ENCODE measurements at places on chromosomes 4 and X.

DNA sequence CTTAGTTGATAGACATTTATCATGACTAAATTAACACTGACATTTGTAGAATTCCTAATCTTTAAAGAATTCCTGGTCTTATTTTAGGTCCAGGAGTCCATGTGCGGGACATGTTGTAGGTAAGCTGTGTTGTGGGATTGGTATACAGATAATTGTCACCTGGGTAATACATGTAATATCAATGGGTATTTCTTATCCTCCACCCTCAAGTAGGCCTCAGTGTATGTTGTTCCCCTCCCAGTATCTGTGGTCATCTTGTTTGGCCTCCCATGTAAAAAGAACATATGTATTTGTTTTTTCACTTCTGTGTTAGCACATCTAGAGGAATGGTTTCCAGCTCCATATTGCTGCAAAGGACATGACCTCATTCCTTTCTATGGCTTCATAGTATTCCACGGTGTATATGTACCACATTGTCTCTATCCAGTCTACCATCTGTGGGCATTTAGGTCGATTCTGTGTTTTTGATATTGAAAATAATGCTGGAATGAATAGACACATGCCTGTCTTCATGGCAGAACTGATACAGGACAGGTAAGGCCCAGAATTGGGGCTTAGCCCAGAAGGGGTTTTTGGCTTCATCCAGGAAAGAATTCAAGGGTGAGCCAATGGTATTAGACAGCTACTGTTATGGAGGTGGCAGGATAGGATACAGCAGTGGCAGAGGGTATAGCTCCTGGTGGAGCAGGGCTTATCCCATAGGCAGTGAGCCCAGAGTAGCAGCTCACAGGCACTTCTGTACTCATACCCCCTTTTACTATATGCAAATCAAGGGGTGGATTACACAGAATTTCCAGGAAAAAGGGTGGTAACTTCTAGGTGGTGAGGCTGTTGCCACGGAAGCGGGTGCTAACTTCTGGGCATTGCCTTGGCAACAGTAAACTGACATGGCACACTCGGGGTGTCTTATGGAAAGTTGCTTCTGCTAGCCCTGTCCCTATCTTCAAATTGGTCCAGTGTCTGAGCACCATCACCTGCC lies 66.1 kb upstream of the WDR1 start:
- no peak for DNase-seq

DNA sequence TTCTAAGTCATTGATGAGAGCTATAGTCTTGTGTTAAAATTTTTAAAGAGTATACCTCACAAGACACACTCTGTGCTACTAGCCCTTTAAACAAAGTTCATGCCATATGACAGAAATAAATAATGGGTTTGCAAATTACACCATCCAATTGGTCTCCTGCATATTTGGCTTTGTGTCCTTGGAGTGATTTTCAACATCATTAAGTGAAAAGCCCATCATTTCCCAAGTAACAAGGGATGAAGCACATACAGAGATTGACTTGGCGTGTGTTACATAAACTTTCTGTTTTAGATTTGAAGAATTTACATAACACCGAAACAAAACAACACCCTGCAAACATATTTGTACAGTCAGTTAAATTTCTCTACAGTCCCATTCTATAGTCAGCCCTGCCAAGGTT lies 216.9 kb upstream of the NEIL3 start:
- DNase-seq: no peak

GRCh38 chr4:43282534-43282933 lies 390.0 kb downstream of the GRXCR1 start:
- DNase-seq: no peak

DNA sequence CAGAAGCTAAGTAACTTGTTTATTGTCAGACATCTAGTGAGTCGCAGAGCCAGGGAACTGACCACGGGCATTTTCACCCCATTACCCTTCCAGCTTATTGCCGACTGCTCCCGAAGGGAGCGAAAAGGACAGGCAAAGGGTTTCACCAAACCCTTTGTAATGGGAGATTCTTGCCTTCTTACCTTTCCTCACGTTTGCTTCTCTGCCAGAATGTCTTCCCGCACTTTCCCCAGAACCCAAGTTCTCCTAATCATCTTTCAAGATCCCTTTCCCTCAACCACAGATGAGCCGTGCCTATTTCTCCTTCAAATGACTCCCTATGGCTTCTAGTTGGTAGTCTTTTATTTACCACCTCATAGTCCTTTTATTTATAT lies 520 bp upstream of the SRP72 start:
- DNase-seq: no peak

- DNase-seq: peak; percentile 63
Observed at GRCh38 chr4:57037982-57038604, 59.4 kb downstream of the POLR2B start.

- DNase-seq: peak; percentile 27
Observed at GRCh38 chrX:108362026-108362425, 76.2 kb downstream of the COL4A6 start.

DNA sequence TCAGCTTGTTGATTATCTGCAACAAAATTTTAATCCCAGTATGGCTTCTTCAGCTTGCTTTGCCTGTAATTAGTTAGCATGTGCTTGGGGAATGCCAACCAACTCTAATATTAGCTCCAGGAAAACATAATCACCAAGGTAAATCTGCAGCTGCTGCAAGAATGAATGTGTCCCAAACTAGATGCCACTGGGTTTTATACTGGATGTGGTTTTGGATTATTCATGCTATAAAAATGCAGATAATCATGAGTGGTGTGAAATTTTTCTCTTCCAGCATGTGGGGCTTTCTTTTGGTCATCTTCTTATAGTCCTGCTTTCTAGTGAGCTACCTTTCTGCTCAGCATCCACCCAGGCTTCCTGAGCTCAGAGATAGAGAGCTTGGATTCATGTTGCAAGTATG lies 295.9 kb upstream of the CASK start:
- DNase-seq: no peak

- no peak for DNase-seq
Observed at GRCh38 chr4:177989503-177990201, 547.4 kb upstream of the AGA start.

DNA sequence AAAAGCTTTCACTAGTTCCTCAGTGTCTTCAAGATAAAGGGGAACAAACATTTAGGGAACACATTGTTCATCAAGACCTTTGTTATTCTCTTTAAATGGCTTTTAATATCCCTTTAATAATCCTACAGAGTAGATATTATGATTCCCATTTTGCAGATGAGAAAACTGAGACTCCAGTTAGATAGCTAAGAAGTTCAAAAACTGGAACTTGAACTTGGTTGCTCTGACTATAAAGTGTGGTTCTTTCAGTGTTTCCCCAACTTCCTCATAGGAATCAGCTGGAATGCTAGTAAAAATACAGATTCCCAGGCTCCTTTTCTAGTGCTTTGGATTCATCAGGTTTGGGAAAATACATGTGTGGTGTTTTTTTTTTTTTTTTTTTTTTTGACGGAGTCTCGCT lies 37.7 kb downstream of the DLG3 start:
- no peak for DNase-seq

DNA sequence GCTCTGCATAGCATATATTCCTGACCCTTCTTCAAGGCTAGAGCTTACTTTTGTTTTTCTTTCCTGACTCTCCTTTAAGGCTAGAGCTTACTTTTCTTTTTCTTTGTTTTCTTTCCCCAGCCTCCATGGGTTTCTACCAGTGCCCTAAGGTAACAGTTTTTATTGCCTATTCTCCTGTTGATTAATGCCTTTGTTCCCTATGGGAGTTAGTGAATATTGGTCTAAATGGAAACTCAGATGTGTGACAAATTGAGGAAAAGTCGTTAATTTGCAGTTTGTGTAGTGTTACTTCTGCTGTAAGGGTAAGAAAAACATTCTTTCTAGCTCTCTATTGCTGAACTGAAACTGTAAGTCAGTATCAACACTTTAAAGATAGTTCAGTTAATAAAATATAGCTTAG lies 358.7 kb downstream of the IL15 start:
- DNase-seq: peak; percentile 9

- peak; percentile 16 for DNase-seq
Observed at GRCh38 chr4:55524844-55525571, 21.7 kb downstream of the CLOCK start.

DNA sequence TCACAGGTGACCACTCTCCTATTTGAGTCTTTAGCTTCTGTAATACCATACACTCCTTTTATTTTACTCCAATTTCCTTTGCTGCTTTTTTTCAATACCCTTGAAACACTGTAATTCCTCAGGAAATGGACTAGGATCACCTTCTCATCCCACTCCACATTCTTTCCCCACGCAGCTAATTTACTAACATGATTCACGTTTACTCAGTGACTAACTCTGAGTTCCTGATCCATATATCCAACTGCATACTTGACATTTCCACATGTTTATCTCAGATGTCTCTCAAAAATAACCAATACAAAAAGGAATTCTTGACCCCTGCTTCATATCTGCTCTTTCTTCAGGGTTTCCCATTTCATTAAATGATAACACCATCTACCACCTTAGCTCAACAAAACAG lies 19.9 kb downstream of the RPS6KA6 start:
- DNase-seq: no peak

GRCh38 chr4:174707051-174707676 lies 121.9 kb downstream of the GLRA3 start:
- DNase-seq: no peak

GRCh38 chr4:36189511-36190226 lies 54.6 kb downstream of the ARAP2 start:
- no peak for DNase-seq

- DNase-seq: no peak
Observed at GRCh38 chr4:125421547-125421946, 106.8 kb downstream of the FAT4 start.

DNA sequence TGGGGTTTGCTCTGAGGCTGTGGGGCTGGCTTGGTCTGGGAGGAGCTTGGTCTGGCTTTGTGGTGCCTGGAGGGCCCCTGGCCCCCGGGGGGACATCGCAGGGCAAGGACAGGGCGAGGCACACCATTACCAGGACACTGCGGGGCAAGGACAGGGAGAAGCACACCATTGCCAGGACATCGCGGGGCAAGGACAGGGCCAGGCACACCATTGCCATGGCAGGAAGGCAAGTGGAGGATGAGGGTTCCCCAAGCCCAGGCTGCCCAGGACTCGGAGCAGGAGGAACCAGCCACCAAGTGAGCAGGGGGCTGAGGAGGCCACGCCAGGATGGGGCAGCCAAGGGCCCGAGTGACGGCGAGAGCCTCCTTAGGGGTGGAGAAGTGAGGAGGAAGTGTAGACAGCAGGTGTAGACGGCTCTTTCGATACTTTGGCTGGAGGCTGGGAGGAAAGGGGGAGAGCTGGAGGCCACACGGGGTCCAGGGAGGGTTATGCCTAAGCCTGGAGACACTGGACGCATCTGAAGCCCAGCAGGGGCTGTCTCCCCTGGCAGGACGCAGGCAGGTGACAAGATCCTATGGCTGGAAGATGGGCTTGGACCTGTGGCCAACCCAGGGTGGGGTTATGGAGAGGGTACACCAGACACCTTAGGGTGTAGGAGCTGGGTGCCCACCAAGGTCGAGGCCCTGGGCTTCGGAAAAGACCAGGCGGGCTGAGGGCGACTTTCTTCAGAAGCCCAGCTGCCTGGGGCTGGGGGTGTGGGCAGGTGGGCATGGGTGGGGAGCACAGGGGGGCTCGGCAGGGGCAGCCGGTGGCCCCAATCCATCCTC lies 7.3 kb downstream of the NKX1-1 start:
- no peak for DNase-seq

GRCh38 chr4:183320211-183321059 lies at the start of gene CLDN22:
CLDN22 (minus strand) TSS chr4:183320276; CDS start chr4:183320218, 58 bp downstream.
- no peak for DNase-seq

DNA sequence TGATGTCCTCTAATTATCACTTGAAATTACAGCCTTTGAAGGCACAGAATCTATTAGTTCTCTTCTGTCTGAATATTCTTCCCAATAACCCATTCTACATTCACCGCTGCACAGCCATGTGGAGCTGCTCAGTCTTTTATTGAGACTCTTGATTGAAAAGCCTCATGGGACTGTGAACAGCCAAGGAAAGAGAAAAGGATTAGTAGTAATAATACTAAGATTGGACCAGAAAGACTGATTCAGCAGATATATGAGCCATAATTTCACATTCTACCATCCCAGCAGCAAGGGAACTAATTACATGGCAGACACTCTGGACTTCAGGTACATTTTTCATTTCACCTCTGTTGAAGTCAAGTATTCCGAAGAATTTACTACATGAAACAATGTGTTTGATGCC lies 2471.7 kb downstream of the ARAP2 start:
- no peak for DNase-seq

GRCh38 chrX:150409486-150409885 lies 46.4 kb downstream of the MAMLD1 start:
- no peak for DNase-seq

DNA sequence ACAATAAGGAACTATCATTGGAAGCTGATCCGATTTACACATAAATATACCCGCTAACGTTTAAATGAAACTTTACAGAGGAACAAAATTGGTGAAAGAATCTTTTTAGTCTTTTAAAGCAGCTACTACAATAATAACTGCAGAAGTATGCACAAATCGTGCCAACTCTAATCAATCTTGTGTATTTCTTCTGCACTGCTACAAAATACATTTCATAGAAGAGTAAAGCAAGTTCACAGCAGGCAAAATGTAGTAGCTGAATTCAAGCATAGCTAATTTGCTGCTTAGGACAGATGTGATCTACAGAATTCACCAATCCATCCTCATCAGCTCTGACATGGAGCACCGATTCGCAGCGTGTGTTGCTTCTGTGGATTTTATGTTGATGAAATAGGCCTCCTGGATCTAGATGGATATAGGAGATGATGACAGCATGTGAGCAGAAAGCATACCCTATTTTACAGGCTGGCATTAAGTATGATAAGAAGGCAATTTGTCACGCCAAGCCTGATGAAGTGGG lies 367.3 kb upstream of the FGF13 start:
- no peak for DNase-seq

DNA sequence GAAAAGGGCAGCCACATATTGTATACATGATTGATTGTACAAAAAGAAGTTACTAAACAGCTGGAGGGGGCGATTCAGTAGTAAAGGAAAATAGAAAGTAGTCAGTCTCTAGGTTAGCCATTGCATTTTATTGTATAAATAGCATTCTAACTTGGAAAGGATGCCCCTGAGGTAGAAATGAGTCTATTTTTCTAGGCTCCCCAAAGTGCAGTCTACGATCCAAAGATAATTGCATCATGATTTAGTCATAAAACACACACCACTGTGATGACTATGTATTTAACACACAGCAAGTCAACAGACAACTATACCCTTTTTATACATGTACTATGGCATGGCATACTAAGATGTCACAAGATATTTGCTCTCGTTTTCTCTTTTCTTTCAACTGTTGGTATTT lies 204.9 kb downstream of the APBB2 start:
- DNase-seq: peak; percentile 65

DNA sequence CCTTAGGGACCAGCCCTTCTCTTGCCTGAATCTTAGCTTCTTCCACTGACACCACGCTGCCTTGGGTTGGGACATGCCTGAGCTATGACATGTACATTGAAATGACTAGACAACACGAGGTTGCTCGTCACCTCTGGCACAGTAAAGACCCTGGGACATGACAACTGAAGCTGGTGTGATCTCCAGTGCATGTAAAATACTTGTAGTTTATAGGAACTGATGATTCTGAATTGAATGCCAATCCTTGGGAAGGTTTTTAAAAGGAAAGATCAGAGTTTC lies 100.7 kb upstream of the PGRMC2 start:
- DNase-seq: no peak

All from fibroblast of villous mesenchyme (primary cell).